ENCODE measurements at places on chromosomes 13 and 19.
A peak's percentile ranks its signal among the peaks of the same experiment; 100 is the strongest.

- H3K27me3 ChIP-seq: no peaks in the 10 kb centered on the region
- no peaks in the 10 kb centered on the region for H3K4me1 ChIP-seq
- DNase-seq: no peak
- no peak overlapping the region for H3K4me3 ChIP-seq
- no peak overlapping the region for H3K27ac ChIP-seq
Observed at GRCh38 chr19:30112171-30112570, 170.1 kb downstream of the URI1 start.

GRCh38 chr19:11201791-11202190 is 4.4 kb upstream of the KANK2 start:
- peaks cover 5% of the 10 kb centered on the region for H3K36me3 ChIP-seq
- H3K4me1 ChIP-seq: peaks cover 9% of the 10 kb centered on the region
- H3K27me3 ChIP-seq: no peaks in the 10 kb centered on the region
- H3K27ac ChIP-seq: no peak overlapping the region

DNA sequence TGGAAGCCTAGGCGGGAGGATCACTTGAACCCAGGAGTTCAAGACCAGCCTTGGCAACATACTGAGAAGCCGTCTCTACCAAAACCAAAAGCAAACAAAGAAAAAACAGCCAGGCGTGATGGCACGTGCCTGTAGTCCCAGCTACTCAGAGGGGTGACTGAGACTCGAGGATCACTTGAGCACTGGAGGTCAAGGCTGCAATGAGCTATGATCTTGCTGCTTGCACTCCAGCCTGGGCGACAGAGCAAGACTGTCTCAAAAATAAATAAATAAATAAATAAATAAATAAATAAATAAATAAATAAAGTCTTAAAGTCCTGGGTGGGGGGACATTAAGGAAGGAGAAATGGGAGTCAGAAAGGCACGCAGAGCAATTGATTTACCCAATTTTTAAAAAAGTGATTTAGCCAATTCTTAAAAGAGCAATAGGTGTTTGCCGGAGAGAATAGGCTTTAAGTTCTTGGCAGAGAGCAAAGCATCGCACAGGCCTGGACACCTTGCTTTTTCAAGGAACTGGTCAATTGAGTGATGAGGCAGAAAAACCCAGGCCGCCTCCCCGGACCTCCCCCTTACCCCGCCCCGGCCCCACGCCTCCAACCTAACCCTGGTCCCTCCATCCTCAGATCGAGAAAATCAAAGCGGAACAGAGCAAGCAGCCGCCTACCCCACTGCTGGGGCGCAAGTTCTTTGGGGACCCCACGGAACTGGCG is 9.5 kb upstream of the SHKBP1 start:
- H3K27me3 ChIP-seq: peaks cover 22% of the 10 kb centered on the region
- DNase-seq: no peak
- no peak overlapping the region for H3K4me3 ChIP-seq
- H3K36me3 ChIP-seq: no peaks in the 10 kb centered on the region

- H3K4me1 ChIP-seq: peaks cover 2% of the 10 kb centered on the region
- no peaks in the 10 kb centered on the region for H3K36me3 ChIP-seq
Observed at GRCh38 chr19:8194528-8195267, 14.5 kb upstream of the CERS4 start.

DNA sequence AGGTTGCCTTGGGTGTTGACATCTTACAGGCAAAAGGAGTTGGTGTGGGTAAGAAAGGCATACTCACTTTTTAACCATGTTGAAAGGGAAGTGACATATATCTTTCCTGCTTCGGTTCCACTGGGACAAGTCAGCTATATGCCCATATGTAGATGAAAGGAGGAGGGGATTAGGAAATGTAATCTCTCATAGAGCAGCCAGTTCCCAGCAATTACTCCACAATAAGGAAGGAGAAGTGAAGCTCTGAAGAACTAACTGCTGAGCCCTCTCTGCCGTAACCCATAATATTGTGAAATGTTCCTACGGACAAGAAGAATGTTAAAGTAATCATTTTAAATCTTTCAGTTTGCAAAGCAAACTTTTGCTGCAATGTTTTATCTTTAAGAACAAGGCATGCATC is 82.2 kb downstream of the EDNRB start:
- no peak overlapping the region for H3K4me3 ChIP-seq
- no peaks in the 10 kb centered on the region for H3K4me1 ChIP-seq
- H3K36me3 ChIP-seq: no peaks in the 10 kb centered on the region
- no peaks in the 10 kb centered on the region for H3K27me3 ChIP-seq
- no peak overlapping the region for H3K27ac ChIP-seq

- H3K27ac ChIP-seq: no peak overlapping the region
- no peaks in the 10 kb centered on the region for H3K4me1 ChIP-seq
- no peak overlapping the region for H3K4me3 ChIP-seq
- peaks cover 2% of the 10 kb centered on the region for H3K27me3 ChIP-seq
- DNase-seq: no peak
Observed at GRCh38 chr13:76971215-76971614, 20.7 kb upstream of the CLN5 start.

DNA sequence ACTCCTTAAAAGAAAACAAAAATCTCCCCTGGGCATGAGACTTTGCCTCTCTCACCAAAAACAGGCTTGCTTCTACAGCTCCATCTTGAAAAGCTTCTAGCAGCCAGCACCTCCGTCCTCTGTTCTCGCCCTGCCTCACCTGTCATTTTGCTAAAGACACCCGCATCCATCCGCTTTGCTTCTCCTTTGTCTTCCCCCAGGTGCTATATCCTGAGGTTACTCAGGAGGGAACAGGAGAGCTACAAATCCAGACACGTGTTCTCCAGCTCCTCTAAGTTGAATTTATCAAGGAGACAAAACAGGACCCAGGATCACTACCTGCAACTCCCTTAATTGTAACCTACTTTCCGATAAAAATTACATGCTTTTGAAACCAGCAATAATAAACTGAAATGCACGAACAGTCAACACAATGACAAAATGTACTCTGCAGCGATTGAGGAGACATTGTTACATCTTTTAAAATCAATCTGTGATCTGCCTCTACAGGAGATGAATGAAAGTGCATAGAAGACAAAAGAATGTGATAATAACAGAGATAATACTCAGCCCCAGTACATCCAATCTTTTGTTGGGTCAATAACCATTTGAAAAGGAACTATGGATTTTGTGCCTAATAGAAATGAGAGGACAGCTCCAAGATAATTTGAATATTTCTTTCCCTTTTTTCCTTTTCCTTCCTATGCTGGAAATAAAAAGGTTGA is 221.2 kb downstream of the DCLK1 start:
- H3K27me3 ChIP-seq: no peaks in the 10 kb centered on the region
- no peaks in the 10 kb centered on the region for H3K36me3 ChIP-seq
- DNase-seq: no peak
- H3K27ac ChIP-seq: no peak overlapping the region

- no peak within 1 kb of the TSS for H3K27ac ChIP-seq
- H3K27me3 ChIP-seq: no peaks in the 10 kb centered on the region
- H3K4me1 ChIP-seq: no peaks in the 10 kb centered on the region
- no peak within 1 kb of the TSS for H3K4me3 ChIP-seq
- no peaks in the 10 kb centered on the region for H3K36me3 ChIP-seq
Observed at GRCh38 chr19:35347171-35347929, at the start of gene FFAR1. FFAR1 (plus strand) TSS chr19:35347902; CDS start chr19:35351552, 3,650 bp downstream.

DNA sequence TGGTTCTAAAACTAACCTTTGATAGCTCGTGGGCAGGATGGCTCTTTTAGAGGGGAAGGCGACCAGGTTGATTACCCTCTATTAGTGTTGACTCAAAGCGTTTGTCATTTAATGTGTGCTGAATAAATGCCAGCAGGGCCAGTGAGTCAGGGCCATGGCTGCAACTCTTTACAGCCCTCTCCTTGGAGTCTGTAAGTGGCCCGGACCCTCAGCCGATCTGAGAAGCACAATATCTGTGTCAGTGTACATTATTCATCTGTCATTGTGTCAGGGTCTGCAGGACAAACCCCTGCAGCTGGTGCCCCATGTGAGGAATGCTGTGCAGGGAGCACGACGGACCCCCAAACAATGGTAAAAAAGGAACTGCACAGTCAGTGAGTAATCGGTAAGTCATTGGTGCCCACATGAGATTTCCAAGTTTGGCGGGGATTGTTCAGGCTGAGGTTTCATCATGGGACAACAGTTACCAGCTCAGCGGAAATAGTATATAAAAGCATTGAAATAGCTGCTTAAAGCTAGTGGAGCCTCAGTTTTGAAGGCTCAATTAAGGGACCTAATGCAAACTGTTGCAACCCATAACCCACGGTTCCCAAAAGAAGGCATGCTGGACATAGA is 139.1 kb downstream of the ZNF675 start:
- DNase-seq: no peak
- no peak overlapping the region for H3K27ac ChIP-seq
- no peaks in the 10 kb centered on the region for H3K36me3 ChIP-seq

- no peaks in the 10 kb centered on the region for H3K36me3 ChIP-seq
- H3K27me3 ChIP-seq: no peaks in the 10 kb centered on the region
- no peak for DNase-seq
- no peak overlapping the region for H3K27ac ChIP-seq
- H3K4me1 ChIP-seq: no peaks in the 10 kb centered on the region
Observed at GRCh38 chr13:108419768-108420167, 150.2 kb downstream of the TNFSF13B start.

DNA sequence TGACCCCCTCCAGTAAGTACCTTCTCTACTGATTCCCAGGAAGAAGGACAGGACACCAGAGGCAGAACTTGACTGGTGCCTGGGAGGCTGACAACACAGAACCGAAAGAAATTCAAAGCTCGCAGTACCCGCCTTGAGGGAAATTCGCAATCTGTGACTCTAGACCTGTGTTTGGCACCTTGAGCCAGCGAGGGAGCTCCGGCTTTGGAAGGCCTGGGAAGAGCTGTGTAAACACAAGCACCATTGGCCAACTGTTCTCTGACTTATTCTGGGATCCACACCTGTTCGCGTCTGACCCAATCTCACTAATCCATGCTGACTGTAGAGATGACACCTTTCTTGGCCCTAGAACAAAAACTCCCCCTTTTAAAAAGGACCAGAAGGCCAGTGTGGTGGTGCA is 50.7 kb downstream of the CEBPG start:
- no peaks in the 10 kb centered on the region for H3K36me3 ChIP-seq
- H3K27me3 ChIP-seq: no peaks in the 10 kb centered on the region

GRCh38 chr19:45657520-45658167 is 10.4 kb upstream of the GIPR start:
- no peaks in the 10 kb centered on the region for H3K36me3 ChIP-seq
- DNase-seq: no peak
- no peaks in the 10 kb centered on the region for H3K4me1 ChIP-seq

GRCh38 chr13:67519356-67519755 is 289.2 kb upstream of the PCDH9 start:
- no peak for DNase-seq
- no peaks in the 10 kb centered on the region for H3K27me3 ChIP-seq
- no peaks in the 10 kb centered on the region for H3K36me3 ChIP-seq
- no peaks in the 10 kb centered on the region for H3K4me1 ChIP-seq

GRCh38 chr13:31073859-31074718 is 87.6 kb downstream of the HSPH1 start:
- peaks cover 6% of the 10 kb centered on the region for H3K27me3 ChIP-seq
- H3K27ac ChIP-seq: no peak overlapping the region
- H3K36me3 ChIP-seq: no peaks in the 10 kb centered on the region
- H3K4me3 ChIP-seq: no peak overlapping the region
- no peaks in the 10 kb centered on the region for H3K4me1 ChIP-seq

- H3K27me3 ChIP-seq: no peaks in the 10 kb centered on the region
- no peak overlapping the region for H3K27ac ChIP-seq
- no peaks in the 10 kb centered on the region for H3K36me3 ChIP-seq
- DNase-seq: no peak
- H3K4me1 ChIP-seq: peaks cover 2% of the 10 kb centered on the region
Observed at GRCh38 chr13:112785483-112785856, 95.6 kb downstream of the ATP11A start.

- no peaks in the 10 kb centered on the region for H3K4me1 ChIP-seq
- no peaks in the 10 kb centered on the region for H3K27me3 ChIP-seq
- H3K4me3 ChIP-seq: no peak overlapping the region
- H3K27ac ChIP-seq: no peak overlapping the region
Observed at GRCh38 chr13:103540382-103540765, 474.2 kb upstream of the SLC10A2 start.

- no peaks in the 10 kb centered on the region for H3K27me3 ChIP-seq
- H3K4me1 ChIP-seq: no peaks in the 10 kb centered on the region
- DNase-seq: peak; percentile 92
- no peaks in the 10 kb centered on the region for H3K36me3 ChIP-seq
- H3K4me3 ChIP-seq: peak overlapping the region; percentile 42
- H3K27ac ChIP-seq: no peak overlapping the region
Observed at GRCh38 chr19:9791552-9792205, 23.1 kb upstream of the ZNF846 start.

GRCh38 chr13:73767191-73767741 is 366.9 kb downstream of the KLF12 start:
- no peaks in the 10 kb centered on the region for H3K27me3 ChIP-seq
- H3K27ac ChIP-seq: peak overlapping the region; percentile 62
- no peaks in the 10 kb centered on the region for H3K36me3 ChIP-seq
- peak; percentile 47 for DNase-seq
- no peak overlapping the region for H3K4me3 ChIP-seq
- peaks cover 33% of the 10 kb centered on the region for H3K4me1 ChIP-seq

GRCh38 chr19:39679791-39680168 is 24.1 kb downstream of the LGALS16 start:
- DNase-seq: no peak
- H3K36me3 ChIP-seq: no peaks in the 10 kb centered on the region
- H3K27me3 ChIP-seq: no peaks in the 10 kb centered on the region
- no peak overlapping the region for H3K4me3 ChIP-seq
- no peaks in the 10 kb centered on the region for H3K4me1 ChIP-seq

GRCh38 chr19:49488046-49488862 is 846 bp downstream of the RPL13A start:
- peaks cover 12% of the 10 kb centered on the region for H3K4me1 ChIP-seq
- H3K27me3 ChIP-seq: no peaks in the 10 kb centered on the region
- H3K36me3 ChIP-seq: peaks cover 34% of the 10 kb centered on the region
- H3K27ac ChIP-seq: peak overlapping the region; percentile 89
- DNase-seq: peak; percentile 35

GRCh38 chr19:4365791-4366665 is 22.7 kb downstream of the MPND start:
- H3K4me1 ChIP-seq: peaks cover 20% of the 10 kb centered on the region
- H3K4me3 ChIP-seq: no peak overlapping the region
- H3K27me3 ChIP-seq: no peaks in the 10 kb centered on the region
- H3K36me3 ChIP-seq: peaks cover 5% of the 10 kb centered on the region
- no peak overlapping the region for H3K27ac ChIP-seq
- DNase-seq: no peak

DNA sequence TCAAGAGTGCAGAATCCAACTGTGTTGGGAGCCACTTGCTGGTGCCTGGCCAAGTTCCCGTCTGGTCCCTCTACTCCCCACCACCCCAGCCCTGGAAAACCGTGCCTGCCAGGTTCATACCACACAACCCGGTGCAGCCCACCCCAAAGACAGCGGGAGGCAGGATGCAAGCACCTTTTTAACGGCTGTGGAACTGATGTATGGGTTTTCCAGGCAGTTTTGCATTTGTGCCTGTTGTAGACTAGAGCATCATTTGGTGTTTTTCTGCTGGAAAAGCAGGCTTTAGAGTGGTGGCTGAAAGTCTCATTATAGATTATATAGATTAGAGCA is 13.5 kb downstream of the TFDP1 start:
- H3K27me3 ChIP-seq: no peaks in the 10 kb centered on the region
- peaks cover 31% of the 10 kb centered on the region for H3K36me3 ChIP-seq
- no peak overlapping the region for H3K4me3 ChIP-seq
- no peak for DNase-seq

Measured in endothelial cell of umbilical vein (primary cell).